ENCODE measurements at places on chromosomes 11 and 22.

DNA sequence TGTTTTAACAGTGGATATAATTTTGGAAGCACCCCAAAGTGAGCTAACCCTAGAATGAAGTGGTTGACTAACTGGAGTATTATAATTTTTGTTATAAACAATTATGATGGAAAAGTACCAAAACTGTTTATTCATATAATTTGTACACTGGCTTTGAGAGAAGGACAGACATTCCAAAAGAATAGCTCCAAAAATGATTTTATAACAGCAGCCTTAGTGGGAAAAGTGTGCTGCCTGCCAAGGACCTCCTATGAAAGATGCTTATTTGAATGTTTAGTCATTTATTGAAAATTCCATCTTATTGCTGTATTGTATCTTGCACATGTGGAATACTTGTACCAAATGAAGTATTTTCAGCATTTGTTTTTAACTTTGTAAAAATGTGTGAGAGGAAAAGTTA lies 169.8 kb downstream of the GUCY1A2 start:
- no peak for DNase-seq

- no peak for DNase-seq
Observed at GRCh38 chr11:125176866-125177265, 12.3 kb downstream of the PKNOX2 start.

DNA sequence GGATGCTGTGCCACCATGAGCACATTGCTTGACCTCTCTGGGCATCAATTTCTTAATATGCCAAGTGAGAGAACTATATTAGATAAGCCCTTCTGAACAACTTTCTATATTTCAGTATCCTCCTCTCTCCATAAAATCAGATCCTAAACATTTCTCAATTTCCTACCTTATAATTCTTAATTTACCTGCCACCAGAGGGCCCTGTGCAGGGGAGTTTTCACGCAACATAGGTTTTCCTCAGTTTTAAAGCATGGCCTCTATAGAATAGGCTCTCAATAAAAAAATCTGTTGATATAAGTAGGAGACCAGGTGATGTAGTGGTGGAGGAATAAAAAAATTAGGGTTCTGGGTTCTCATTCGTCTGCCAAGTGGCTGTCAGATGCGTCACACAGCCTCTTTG lies 83.7 kb upstream of the DBX1 start:
- DNase-seq, result no peak

- DNase-seq, result no peak
Observed at GRCh38 chr11:113240389-113240788, 74.0 kb upstream of the TTC12 start.

- no peak for DNase-seq
Observed at GRCh38 chr22:24380220-24380904, 47.0 kb upstream of the ADORA2A start.

GRCh38 chr22:43600265-43600664 lies 188.5 kb downstream of the MPPED1 start:
- DNase-seq, result no peak

DNA sequence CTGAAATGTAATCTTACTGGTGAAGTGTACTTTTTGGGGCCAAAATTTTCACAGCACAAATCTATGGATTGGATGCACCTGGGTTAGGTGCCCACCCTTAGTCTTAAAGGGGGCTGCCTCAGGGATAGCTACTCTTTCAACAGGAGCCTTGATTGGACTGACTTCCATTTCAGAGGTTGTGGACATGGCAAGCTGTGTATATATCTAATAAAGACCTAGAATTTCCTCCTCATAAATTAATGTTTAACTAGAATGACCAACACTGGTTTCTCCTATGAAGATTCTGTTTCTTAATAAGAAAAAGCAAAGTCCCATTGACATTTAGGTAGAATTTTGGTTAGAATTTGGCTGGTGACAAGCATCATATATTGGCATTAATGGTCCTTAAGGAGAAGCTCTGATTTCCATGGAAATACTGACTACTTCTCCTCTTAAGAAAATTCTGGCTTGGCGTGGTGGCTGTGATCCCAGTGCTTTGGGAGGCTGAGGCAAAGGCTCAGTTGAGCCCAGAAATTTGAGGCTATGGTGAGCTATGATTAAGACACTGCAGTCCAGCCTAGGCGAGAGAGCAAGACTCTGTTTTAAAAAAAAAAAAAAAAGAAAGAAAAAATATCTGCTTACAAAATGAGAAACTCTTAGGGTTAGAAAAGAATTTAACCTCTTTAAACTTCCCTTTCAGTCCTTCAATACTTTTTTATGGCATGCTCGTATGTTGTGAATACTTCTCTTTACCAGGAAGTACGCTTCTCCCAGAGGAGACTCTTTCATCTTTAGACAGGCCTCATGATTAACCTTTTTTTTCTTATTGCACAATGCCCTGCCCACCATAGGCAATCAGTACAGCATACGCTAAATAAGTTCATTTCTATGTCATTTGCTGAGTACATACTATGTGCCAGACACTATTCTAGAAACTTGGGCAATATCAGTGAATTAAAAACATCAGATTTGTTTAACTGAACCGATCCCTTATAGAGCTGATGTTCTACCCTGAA lies 77.2 kb downstream of the PRR5L start:
- no peak for DNase-seq

GRCh38 chr11:82986446-82986845 lies 84.9 kb downstream of the DDIAS start:
- DNase-seq, result no peak

DNA sequence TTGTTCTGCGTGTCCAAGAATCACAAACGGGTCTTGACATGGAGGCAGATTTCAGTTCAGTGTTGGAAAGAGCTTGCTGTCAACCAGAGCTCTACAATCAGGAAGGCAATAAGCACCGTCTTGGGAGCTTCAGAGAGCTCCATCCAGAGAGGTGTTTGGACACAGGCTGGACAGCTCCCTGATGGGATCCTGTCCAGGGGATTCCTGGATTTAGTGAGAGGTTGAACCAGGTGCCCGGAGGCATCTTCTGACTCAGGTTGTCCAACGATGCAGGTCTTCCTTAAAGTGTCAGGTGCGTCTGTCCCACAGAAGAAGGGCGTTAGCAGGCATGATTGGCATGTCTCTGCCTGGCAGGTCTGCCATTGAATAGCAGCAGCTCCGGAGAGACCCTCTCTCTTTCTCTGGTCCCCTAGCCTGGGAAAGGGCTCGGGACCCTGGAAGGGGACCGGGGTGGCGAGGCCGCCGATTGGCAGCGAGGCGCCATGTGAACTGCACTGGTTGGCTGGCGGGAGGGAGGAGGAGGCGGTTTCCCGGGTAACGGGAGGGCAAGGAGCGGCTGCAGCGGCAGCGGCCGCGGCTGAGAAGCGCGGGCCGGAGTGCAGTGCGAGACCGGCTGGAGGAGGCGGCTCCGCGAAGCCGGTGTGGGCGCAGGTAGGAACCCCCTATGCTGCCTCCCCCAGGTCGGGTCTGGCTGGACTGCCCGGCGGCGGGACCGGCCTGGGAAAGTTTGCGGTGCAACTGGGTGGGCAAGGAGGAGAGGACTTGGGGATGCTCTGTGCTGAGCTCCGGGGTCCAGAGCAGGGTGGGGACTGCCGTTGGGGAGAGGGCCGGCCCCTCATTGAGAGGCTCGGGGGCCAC lies 104.1 kb upstream of the E2F8 start:
- no peak for DNase-seq
